HT-29 (cell line): ENCODE measurements at places on chromosomes 3 and 15.

DNA sequence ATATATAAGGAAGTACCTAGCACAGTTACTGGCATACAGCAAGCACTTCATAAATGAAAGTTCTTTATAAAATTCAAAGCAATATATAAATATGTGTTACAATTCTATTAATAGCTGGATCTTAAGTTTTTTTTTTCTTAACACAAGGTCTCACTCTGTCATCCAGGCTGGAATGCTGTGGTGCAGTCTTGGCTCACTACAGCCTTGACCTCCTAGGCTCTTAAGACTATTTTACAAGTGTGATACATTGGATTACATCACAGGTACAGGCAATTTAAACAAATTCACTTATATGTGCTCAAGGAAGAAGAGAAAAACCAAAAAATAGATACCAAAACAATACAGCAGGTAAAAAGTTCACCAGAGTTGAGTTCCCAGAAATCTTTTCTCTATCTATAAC, 60.6 kb downstream of the ZNF280D start:
- DNase-seq: no peak

- no peak for DNase-seq
Observed at GRCh38 chr3:8893001-8893400, 70.3 kb downstream of the RAD18 start.

DNA sequence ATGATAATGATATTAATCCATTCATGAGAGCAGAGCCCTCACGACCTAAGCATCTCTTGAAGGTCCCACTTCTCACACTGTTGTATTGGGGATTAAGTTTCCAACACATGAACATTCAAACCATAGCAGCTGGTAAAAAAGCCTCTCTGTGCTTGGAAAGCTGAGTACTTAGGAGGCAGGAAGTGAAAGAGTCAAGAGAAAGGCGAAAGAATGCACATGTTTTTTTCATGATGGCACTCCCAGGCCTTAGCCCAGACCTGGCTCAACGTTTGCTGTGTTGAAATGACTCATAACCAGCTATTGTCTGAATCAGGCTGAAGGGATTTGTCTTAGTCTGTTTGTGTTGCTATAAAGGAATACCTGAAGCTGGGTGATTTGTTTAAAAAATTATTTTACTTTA, 84.4 kb upstream of the RGMA start:
- no peak for DNase-seq

GRCh38 chr3:47799733-47800132, 3.2 kb upstream of the DHX30 start:
- no peak for DNase-seq

DNA sequence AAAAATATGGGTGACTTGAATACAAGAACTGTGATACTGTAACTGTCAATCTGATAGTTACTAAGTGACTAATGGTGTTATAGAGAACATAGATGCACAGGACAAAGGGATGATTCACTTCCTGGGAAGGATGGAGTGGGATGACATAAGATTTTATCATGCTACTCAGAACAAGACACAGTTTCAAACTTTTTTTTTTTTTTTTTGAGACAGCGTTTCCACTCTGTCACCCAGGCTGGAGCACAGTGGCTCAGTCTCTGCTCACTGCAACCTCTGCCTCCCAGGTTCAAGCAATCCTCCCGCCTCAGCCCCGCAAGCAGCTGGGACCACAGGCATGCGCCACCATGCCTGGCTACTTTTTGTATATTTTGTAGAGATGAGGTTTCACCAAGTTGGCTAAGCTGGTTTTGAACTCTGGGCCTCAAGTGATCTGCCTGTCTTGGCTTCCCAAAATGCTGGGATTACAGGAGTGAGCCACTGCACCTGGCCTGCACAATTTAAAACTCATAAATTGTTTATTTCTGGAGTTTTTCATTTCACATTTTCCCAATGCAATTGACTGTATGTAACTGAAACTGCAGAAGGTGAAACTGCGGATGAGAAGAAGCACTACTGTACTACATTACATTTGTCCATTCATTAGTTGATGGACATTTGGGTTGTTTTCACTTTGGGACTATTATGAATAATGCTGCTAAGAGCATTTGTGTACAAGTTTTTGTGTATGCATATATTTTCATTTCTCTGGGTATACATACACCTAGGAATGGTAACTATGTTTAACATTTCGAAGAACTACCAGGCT, 40.6 kb downstream of the ADIPOQ start:
- DNase-seq: no peak

DNA sequence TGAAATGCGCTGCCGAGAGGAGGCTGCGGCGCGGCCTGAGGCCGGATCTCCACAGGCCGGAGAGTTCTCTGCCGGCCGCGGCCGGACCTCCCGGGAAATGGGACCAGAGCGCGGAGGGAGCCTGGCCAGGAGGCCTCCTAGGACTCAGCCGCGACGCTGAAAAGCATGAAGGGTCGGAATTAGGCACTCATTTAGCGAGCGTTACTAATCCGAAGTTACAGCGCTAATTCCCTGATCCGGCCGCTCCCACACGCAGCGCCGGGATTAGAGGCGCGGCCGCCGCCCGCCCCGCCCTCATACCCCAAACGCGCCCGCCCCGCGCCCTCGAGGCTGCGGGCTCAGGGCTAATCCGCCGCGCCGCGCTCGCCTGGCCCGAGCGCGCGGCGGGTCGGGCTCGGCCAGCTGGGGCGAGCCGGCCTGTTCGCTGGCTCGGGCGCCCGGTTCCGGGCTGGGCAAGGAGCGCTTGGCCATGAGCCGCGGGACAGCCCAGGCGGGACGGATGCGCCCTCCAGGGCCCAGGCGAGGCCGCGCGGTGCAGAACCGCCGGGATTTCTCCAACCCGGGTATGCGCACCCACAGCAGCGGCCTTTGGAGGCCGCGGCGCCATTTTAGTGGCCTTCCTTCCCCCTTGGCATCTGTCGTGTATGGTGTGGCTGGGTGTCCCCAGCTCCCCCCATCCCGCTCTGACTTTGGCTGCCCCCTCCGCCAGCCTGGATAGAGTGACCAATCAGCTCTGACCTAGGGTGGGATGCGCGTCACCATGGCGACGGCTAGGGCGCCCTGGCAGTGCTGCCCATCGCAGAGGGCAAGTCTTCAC, 36.8 kb upstream of the POLG start:
- no peak for DNase-seq

DNA sequence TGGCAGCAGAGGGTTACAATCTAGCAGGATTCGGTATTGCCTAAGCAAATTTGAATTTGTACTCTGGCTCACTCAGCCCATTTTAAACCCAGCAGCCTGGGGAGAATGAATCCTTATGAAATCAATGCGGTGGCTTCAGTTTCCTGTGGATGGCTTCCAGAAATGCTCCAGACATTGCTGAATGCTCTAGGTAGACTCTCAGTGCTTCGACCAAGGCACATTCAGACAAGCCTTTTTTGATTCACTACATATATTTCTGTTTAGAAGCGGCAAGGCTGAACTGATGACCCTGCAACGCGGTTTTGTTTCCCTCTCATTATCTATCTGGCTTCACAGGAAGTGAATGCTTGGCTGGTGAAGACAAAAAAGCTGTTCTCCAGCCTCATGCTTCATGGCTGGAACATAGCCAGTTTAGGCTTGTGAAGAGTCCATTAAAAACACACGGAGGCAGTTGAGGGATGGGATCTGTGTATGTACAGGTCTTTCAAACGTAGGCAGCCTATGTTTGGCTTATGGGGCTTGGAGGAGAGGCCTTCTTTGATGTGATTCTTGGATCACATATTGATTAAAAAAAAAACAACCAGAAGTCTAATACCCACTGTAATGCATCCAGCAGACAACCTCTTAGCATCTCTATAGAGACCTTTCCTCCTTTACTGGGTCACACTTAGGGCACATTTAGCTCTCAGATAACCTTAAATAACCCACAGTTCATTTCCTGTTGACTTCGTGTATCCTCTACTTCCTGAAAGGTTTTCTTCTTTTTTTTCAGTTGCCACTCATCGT, 400.2 kb upstream of the TBL1XR1 start:
- DNase-seq: no peak

DNA sequence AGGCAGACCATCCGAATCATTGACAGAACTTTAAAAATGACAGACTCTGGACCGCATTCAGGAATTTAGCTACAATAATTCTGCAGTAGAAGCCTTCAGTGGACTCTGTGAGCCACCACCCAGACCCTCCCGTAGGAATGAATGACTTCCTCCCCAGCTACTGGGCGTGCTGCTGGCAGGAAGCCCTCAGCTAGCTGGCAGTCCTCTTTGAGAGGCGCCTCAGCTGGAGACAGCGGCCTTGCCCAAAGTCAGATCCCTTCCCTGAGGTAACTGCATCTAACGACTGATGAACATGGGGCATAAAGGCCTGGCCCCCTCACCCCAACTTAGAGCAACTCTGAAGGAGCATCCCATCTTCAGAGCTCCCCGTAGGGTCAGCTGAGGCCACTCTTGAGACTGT, 25.8 kb downstream of the CRABP1 start:
- DNase-seq: no peak

DNA sequence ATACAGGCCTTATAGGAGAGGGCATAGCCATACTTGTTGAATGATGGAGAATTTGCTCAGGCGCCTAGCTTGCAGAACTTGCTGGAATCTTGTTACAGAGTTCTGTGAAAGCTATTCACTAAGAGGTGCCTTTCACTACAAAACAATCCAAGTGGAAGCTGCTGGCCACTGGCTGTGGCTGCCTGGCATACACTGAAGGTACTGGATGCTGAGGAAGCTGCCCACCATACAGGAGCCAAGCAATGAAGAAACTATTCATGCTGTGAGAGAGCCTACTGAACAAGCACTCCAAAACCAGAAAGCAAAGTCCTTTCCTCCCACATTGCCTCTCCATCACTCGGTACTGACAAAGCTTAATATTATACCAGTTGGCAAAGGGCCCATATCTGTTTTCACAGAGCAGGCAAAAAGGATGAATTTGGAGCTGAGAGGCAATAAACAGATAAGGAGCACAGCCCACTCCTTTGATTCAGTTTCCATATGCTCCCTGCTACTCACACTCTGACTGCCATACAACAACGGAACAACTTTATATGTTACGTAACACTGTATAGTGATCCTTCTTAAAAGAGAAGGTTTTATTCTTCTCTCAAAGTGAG, 192.6 kb upstream of the ALCAM start:
- DNase-seq: no peak

- no peak for DNase-seq
Observed at GRCh38 chr3:38224357-38224756, 41.3 kb upstream of the SLC22A13 start.

GRCh38 chr3:5095886-5096285, 26.2 kb upstream of the ARL8B start:
- no peak for DNase-seq

- DNase-seq: peak; percentile 90
Observed at GRCh38 chr3:188947401-188948280, 224.1 kb upstream of the TPRG1 start.

DNA sequence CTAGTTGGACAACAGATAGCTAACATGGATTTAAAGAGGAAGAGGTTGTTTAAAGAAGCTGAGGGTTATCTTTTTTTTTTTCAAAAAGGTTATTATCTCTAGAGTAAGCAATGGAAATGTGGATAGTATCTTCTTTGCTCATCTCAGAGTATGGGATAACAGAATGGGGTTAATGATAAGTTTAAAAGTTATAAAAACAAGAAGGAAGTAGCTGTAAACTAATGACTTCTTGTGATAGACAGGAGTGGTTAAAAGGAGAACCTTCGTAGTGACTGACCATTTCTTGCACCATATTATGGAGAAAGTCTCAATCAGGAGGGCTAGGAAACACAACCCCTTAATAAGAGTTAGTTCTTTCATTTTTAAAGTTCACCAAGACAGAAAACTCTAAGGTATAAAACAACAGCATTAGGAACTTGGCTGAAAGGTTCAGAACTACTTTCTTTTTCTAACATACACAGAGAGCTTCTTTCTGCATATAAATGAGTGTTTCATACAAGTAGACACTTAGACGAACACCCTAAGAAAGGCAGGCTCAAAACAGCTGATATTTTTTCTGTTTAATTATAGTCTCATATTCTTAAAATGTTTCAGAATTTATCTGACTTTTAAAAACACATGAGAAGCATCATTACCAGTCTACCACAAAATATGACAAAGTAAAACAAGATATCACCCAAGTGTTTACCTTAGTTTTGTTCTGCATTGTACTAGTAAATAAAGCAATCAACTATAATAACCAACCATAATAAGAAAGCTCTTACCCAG, 140.0 kb downstream of the MEIS2 start:
- no peak for DNase-seq

GRCh38 chr15:86948719-86949118, 869.0 kb downstream of the AGBL1 start:
- DNase-seq: no peak

GRCh38 chr15:36251450-36251849, 328.0 kb upstream of the CDIN1 start:
- DNase-seq: no peak

- no peak for DNase-seq
Observed at GRCh38 chr3:125110016-125110875, 54.4 kb upstream of the HEG1 start.

- no peak for DNase-seq
Observed at GRCh38 chr15:64894395-64895056, 17.2 kb upstream of the ANKDD1A start.

DNA sequence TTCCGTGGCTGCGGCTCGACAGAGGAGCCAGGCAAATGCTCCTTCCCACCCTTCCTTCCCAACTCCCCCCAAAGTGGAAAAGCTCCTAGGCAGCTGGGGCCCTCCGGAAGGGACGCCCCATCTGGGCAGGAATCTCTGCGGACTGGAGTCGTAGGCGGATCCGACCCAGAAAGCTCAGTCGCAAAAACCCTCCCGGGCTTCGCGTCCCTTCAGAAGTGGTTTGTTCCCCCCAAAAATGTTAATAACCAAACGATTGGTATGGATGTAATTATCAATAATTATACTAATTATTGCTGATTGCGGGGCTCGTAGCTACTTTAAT, 3.8 kb downstream of the RNU6-1 start:
- DNase-seq: no peak

GRCh38 chr3:62318365-62318751, 55.0 kb downstream of the FEZF2 start:
- peak; percentile 2 for DNase-seq

- DNase-seq: no peak
Observed at GRCh38 chr15:73607843-73608242, 25.3 kb downstream of the NPTN start.

- no peak for DNase-seq
Observed at GRCh38 chr3:106421909-106422308, 553.1 kb upstream of the CBLB start.

DNA sequence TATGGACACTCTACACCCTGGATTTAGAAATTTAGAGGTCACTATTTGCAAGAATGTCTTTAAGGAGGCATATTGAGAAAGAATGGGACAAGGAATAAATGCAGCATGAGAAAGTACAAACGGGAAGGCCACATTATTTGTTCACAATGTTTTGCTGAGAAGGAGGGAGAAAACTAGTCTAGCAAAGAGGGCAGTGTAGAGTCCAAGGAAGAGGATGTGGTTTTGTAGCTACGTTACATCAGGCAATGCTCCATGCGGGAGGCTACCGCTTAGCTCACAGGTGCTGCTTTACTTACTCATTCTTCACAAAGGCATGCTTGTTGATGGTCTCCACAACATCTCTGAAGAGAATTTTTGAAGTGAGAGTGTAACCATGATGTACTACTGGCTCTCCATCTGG, 191.1 kb downstream of the PLCH1 start:
- no peak for DNase-seq

- DNase-seq: no peak
Observed at GRCh38 chr15:92062505-92062904, 209.0 kb downstream of the SLCO3A1 start.
